ENCODE measurements at places on chromosomes 4 and X.
A peak's percentile ranks its signal among the peaks of the same experiment; 100 is the strongest.

DNA sequence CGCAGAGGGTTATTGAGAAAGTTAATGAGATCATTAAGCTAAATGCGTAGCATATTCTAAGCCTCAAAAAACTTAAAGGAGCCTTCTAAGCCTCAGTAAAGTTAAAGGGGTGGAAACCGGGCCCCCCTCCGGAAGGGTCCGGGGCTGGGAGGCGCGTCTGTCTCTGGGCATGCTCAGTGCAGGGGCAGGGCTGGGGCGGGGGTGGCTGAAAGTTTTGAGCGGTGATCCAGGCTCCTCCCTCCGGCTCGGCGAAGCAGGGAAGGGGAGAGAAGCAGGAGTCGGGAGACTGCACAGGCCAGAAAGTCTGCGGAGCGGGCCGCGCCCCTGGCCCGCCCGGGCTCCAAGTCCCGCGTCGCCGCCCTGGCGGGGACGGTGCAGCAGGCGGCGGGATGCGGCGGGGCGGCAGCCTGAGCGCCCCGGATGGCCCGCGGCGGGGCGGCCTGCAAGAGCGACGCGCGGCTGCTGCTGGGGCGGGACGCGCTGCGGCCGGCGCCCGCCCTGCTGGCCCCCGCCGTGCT lies at the start of gene EVC:
EVC (plus strand) TSS at position 241 of the 518 bp plus-strand sequence; CDS start at position 421, 180 bp downstream.
- DNase-seq: peak; percentile 12

DNA sequence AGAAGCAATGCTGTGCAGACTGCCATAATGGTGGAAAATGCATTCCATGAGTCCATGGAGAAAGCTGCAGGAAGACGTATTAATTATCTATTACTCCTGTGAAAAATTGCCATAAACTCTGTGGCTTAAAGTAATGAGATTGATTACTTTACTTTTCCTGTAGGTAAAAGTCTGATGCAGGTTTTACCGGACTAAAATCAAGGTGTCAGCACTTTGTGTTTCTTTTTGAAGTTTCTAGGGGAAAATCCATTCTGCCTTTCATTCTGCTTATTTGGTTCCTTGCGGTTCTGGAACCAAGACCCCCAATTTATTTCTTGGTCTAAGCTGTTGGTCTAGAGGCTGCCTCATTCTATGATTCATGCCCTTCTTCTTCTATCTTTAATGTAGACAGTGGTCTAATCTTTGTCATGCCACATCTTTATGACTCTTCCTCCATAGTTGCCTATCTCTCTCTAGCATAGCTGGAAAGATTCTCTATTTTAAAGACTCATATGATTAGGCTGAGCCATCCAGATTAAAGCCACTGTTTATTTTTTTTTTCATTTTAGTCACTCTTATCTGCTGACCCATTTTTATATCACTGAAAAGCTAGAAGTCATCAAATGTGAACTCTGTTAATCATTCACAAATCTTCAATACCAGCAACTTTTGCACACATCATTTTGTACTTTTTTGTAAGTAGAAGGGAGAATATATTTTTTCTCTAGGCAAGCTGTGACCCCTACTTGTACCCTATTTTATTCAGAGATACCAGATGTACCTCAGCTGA lies 2056.4 kb downstream of the PCDH7 start:
- no peak for DNase-seq

DNA sequence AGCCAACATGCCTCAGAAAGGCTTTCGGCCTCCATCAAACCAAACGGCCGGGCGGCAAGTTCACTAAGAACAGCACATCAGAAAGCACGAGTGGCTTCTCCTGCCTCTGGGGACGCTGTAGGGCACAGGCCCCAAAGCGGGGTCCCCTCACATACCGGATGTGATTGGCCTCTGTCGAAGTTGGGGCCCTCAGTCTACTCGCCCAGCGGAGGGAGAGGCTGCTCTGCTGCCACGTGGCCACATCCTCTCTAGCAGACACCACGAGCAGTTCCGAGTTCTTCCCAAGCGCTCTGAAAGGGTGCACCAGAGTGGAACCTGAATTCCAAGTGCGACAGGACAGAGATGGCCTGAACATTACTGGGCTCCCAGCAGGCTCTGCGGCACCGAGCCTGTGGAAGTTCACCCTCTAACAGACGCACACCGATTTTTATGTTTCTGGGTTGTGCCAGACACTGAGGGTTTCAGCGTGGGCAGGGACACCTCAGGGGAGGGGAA lies 21.1 kb downstream of the NOP14 start:
- no peak for DNase-seq

- DNase-seq: no peak
Measured at GRCh38 chr4:134888156-134888555, 686.6 kb upstream of the PABPC4L start.

- no peak for DNase-seq
Measured at GRCh38 chr4:183834252-183834651, 70.9 kb upstream of the STOX2 start.

DNA sequence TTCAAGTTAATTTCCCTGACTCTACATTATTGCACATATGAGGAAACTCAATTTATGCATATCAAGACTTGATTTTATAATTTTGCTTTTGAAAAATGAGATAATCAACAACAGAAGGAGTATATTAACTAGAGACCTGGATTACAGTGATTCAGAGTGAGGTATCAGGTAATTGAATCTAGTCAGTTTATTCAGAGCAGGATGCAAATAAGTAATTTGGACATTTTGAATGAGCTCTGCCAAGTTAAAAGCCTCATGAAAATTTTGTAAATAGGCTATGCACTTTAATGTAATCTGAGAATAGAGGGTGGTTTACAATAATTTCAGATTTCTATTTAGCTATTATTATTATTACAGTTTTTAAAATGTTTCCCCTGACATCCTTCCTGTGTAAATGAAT lies 203.7 kb upstream of the EMCN start:
- no peak for DNase-seq

DNA sequence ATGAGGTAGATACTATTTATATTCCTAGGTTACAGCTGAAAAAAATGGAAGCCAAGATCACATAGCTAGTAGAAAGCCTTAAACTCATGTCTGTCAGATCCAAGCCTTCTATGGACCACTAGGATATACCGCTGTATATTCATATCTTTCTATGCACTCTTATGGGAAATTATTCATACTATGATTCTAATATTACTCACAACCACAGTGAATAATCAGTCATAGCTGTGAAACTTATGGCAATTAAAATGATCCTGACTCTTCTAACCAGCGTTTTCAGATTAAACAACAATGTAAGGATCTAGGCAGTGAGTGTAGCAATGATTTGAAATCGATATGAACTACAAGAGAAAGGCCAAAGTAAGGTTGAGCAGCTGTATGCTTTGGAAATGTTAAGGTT lies 111.0 kb downstream of the RASGEF1B start:
- no peak for DNase-seq

- no peak for DNase-seq
Measured at GRCh38 chrX:8235026-8235425, 64.0 kb upstream of the VCX2 start.

Measured in activated T-cell treated with anti-CD3 and anti-CD28 coated beads for 24 hours (primary cell).